ENCODE measurements at places on chromosomes 3 and 15.

- DNase-seq: no peak
Measured at GRCh38 chr3:119580067-119580760, 922 bp downstream of the ADPRH start.

DNA sequence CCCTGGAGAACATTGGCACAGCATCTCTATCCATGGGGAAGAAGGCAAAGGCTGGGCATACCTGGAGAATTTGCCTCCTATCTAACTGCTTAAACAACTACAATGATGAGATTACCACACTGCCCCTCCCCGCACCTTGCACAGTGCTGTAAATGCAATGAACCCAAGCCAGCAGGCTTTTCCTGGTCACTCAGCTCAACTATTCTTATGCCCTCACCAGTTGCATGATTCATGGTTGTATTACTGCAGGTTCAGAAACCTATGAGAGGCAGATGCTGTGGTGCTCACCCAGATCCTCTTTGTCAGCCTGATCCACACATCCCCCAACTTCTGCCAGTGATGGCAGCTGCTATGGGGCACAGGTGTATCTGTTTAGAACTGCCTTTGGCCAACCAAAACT is 77.7 kb upstream of the STAC start:
- no peak for DNase-seq

DNA sequence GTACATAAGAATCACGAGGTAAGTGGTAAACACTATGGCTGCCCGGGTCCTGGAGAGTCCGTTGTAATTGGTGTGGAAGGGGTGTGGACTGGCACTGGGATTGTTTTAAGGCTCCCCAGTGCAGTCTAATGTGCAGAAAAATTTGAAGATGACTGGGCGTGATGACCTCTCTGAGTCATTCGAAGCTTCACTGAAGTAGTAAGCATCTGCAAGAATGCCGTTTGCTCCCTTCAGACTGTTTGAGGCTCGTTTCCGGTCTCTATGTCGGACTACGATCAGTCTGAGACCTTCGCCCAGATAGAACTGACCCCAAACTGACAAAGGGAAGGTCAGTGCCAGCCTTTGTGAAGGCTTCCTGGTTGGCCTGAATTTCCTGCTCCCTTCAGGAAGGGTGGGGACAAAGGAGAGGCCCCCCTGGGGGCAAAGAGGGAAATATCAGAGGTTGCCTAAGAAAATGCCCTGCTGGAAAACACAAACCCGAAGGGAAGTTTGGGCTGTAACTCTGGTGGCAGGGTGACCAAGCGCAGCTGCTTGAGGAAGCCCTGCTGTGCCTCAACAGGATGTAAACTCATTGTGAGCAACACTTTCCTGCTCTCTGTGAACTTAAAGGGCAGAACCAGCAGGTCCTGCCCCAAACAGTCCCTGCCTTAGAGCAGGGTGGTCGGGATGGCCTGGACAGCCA is 34.6 kb downstream of the BTD start:
- DNase-seq: no peak

DNA sequence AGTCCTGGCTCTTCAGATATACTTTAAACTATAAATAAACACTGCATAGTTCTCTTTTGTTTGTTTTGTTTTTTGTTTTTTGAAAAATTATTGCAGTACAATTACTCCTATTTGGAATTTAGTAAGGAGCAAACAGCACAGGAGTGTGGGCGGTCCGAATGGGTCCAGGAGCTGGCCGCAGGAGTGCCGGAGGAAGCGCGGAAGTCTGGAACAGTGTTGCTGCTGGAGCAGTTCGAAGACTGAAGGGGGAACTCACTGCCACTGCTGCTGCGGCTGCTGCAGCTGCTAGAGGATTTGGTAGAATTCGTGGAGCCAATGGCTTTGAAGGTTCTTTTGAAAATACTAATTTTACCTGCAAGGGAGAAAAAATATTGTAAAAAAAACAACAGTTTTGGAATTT is 329.9 kb downstream of the ZNF385D start:
- no peak for DNase-seq

DNA sequence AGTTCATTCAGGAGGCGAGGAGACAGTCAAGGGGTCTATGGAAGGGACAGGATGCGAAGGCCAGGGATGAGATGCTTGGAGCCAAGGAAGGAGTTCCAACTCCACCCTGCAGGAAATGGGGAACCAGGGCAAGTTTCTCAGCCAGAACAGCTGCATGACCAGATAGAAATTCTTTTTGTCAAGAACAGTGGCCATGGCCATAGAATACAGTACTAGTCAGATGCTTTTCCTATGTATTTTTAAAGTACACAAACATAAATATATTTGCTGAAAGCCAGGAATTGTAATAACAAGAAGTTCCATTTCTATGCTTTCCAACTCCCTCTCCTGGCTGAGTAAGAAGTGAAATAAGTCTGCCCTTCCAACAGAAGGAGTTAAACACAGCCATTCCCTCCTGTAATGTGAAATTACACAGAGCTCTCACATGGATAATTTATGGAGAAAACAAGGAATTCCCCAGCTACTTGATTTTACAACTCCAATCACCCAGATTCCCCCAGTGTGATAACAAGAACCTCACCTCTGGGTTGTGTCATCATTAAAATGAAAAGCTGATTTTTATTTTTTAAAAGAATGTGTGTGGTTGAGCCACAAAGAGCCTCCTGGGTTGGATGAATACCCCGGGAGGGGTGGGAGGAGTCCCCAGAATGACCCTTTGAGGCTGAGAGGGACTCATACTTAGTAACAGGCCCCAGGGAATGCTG is 124.6 kb upstream of the ARHGEF3 start:
- DNase-seq: no peak

GRCh38 chr3:107394502-107394901 is 17.3 kb downstream of the CCDC54 start:
- no peak for DNase-seq

- no peak for DNase-seq
Measured at GRCh38 chr3:170049146-170050000, 11.6 kb downstream of the GPR160 start.
